ENCODE measurements at places on chromosomes 2 and 18. TPM values are rescaled to one million over a fixed set of nuclear protein-coding genes. Genes with fewer than 3 reads are reported as not detected.

The AMER3 gene
- total RNA-seq = not detected

The FAM124B gene
- total RNA-seq = not detected

The SPIRE1 gene
- total RNA-seq = 21.3 TPM

The NFATC1 gene
- not detected for total RNA-seq

The REEP1 gene
- total RNA-seq = 0.14 TPM

The SLC23A3 gene
- total RNA-seq = 0.38 TPM

The NXPH2 gene
- total RNA-seq = not detected

DNA sequence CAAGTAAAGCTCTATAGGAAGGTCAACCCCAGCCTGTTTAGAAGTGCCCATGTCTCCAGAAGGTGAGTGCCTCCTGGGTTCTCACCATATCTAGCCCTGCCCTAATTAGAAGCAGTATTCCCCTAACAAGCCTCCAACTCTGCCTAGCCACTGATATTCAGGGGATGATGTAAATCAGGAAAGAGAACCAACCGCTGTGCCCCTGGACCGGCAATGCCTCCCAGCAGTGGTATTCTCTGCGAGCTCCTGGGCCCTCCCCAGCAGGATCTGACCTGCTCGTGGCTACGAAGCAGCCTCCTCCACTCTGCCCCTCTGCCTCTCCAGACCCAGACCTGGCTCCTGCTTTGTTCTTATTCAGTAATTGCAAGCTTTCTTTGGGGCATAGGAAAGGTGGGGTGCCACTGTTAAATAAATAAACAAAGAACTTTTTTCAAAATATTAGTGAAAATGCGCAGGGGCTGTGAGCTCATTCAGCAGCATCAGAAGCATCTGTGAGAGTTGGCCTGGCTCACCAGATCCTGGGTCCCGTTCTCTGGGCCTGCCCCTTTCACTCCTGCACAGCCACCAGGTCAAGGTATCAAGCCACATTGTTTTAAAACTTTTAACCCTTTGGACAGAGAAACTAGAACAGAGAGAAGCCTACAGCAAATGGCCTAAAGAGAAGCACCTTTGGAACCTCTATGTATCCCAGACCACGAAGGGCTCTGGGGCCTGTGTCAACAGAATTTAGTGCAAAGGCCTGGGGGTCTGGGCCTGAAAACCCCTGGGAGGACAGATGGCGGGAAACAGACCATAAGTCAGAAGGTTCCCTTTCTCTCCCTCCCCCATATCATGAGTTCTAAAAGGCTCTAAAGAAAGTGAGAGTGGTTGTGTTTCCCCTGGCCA lies 11.9 kb downstream of the MREG start:
- no peak for DNase-seq

DNA sequence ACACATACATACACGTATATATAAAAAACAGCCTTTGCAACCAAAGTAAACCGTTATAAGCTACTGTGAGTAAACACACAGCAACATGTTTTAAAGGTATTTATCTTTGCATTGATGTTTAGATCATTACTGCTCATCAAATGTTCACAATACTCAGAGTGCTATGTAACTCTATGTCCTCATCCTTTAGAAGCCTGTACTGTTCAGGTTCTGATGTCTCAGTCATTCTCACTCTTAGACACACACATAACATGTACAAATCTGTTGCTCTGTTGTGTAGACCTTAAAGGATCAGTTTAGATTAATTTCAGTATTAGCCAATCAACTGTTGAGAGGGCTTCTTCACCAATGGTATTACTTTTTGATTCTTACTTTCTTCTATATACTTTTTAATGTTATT lies 139.7 kb upstream of the ITGB6 start:
- no peak for DNase-seq

GRCh38 chr2:1752751-1753150 lies 8.4 kb upstream of the PXDN start:
- DNase-seq = no peak

DNA sequence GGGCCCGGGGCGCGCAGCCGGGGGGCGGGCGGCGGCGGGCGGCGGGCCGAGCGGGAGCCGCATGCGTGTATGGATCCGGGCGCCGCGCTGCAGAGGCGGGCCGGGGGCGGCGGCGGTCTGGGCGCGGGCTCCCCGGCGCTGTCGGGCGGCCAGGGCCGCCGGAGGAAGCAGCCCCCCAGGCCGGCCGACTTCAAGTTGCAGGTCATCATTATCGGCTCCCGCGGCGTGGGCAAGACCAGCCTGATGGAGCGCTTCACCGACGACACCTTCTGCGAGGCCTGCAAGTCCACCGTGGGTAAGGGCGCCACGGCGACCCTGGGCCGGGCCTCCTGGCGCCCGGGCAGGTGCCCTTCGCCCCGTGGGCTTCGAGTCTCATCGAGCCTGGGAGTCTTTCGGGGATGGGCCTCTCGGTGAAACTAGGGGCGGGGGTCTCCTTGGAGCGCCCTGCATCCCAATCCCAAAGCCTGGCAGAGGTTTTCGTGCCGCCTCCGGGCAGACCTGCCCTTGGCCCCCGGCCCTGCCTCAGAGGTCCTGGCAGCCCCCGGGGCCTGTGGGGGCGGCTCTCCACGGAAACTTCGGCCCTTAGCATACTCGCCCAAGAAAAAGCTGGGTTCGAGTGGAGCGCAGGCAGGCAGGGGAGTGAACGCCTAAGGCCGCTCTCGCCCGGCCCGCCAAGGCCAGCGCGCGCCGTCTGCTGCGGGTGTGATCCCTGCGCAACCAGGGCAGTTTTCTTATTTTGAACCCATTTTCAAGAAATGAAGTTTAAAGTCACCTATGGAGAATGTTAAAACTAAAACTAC lies 622 bp downstream of the RAB12 start:
- no peak for DNase-seq

GRCh38 chr2:215535741-215536140 lies 99.9 kb upstream of the FN1 start:
- DNase-seq = peak; percentile 48

DNA sequence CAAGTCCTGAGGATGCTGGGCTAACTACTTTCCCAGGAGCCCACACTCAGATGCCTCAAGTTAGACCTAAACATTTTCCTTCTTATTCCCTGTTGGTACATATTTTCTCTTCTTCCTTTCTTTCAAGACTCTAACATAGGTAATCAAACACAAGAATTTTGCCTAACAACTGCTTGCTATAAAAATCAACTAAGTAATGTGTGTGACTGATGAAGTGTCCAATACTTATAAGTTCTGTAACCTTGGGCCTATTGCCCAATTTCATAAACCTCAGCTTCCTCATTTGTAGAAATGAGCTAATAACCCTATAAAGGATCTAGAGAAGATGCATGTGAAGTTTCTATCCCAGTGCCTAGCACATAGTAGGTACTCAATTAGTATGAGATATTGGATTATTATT lies 31.6 kb upstream of the PIK3C3 start:
- DNase-seq = no peak

DNA sequence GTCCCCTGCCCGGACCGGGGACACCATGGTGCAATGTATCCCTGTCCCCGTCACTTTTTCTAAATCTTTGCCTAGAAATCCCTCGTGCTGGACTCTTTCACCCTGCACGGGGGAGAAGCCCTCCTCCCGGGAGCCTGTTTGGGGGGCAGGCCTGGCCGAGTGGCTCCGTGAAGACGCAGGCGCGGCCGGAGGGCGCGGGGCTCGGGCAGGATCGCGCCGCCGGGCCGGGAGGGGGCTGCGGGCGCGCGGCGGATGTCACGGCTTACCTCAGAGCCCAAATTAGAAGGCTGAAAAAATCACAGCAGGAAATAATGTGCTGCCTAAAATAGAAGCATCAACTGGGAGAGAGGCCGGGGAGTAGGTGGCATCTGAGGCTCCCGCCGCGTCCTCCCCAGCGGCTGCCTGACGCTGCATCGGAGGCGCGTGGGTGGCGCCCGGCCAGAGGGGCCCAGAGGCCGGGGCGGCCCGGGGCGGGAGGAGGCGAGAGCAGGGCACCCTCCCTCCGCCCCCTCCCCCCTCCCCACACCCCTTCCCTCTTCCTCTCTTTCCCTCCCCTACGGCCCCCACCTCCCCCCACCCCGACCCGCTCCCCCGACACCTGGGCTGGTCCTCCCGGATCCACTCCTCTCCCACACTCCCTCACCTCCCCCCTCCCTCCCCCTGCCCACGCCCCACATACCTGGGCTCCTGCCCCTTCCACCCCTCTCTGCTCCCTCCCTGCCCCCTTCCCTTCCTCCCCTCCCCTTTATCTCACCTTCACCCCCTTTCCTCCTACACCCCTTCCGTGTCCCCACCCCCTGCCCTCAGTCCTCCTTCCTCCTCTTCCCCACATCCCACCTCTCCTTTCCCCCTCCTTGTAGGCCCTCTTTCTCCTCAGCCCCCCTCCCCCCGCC lies 51.9 kb downstream of the SLC4A1AP start:
- no peak for DNase-seq

DNA sequence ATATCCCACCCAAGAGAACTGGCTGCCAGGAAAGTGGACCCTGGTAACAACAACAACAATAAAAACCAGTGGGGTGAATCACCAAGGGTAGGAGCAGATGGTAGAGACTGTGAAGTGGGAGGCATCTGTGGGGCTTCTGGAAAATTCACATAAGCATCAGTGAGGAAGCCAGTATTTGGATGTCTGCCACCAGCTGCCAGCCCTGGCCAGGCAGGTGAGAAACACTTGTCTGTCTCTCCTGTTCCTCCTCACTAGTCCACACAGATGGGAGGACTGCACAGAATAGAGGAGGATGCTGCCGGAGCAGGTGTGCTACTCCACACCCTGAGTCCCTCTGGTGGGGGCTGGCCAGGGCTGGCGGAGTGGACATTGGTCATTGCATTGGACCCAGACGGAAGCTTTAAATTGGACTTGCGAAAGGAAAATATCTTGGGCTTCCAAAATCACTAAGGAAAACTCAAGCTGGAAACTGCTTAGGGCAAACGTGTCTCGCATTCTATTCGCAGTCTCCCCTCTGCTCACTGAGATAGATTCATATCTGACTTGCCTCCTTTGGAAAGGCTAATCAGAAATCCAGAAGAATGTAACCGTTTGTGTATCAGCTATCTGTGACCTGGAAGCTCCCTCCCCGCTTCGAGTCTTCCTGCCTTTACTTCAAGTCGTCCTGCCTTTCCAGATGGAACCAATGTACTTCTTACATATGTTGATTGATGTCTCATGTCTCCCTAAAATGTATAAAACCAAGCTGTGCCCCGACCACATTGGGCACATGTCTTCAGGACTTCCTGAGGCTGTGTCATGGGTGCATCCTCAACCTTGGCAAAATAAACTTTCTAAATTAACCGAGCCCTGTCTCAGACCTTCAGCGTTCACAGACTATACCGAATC lies 69.1 kb downstream of the NAB1 start:
- DNase-seq = no peak

DNA sequence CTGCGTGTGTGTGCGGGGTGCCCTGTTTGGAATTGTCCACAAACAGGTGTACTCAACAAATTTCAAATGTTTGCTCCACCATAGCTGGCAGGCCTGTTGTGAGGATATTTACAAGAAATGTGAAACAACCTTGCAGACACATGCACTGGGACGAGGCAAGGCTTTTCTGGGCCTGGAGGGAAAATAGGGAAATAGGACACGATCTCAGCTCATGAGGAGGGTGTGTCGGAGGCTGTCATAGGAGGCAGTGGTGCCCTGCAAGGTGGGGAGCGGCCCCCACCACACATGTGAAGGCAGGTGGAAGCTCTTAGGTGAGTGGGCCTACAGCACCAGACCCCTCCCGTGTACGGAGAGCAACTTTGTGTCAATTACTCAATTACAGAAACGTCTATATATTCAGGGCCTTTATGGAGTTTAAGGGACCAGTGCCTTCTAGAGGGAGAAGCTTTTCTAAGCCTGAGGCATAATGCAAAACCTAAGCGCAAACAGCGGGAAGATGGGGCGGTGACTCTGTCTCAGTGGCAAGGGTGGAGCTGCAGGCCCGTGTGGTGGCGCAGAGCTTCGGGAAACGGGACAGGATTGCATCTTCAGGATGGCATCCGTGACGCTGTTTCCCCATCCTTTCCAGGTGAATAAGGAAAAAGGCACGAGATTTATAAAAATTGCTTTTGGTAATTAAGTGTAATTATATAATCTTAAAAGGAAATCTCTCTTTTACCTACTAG lies 48.0 kb downstream of the RNF144A start:
- no peak for DNase-seq

DNA sequence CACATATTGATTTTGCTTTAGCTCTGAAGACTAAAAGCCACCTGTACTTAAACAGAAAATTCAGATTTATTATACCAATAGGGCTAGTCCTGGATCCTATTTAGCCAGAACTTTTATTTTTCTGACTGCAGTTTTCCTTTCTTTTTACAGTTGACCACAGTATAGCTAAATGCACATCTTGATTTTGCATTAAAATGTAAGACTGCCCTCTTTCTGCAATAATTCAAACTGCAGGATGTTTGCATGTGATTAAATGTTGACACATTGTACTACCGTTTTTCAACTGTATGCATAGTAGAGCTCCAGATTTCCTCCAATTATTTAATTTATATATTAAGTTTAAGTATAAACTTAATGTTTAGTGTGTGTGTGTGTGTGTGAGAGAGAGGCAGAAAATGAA lies 1262.9 kb downstream of the SUCLG1 start:
- peak; percentile 12 for DNase-seq

DNA sequence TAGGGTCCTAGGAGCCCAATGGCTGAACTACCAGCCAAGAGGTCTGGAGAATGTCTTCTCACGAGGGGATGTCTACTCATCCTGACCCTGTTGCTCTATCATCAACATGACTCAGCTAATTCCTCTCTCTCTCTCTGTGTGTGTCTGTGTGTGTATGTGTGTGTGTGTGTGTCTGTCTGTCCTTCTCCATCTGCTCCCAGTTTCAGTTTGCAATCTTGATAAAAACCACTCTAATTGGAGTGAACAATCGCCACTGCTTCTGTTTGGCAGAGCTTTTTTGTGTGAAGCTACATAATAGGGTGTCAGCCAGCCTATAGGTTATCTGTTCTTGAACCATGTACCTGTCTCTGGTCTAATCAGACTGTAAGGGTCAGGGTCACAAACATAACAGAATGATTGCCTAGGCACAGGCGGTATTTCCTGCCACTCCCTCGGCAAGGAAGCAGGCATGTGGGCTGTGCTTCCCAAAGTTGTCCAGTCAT lies 219.8 kb downstream of the SH3BP4 start:
- DNase-seq = no peak

- no peak for DNase-seq
Observed at GRCh38 chr2:71589763-71590162, 136.4 kb downstream of the DYSF start.

GRCh38 chr2:226963528-226963927 lies 127.7 kb downstream of the RHBDD1 start:
- no peak for DNase-seq
